ENCODE measurements at places on chromosomes 3 and 15. TPM values are rescaled to one million over a fixed set of nuclear protein-coding genes. Genes with fewer than 3 reads are reported as not detected.
A peak's percentile ranks its signal among the peaks of the same experiment; 100 is the strongest.

DNA sequence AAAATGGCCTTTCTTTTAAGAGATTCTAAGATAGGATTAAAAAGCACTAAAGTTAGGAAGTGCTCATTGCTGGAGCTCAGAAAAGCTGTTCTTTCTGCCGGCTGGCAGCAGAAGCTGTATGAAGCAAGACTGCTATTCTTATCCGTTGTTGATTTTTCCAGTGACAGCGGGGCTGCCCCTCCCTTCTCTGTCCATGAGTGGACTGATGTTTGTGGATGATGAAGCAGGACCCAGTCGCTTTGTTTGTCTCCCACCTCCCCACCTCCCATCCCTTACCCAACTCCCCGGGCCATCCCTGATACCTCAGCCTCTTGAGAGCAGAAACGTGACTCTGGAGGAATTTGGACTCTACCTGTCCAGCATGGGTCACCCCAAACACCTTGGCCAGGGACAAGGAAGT is 10.3 kb upstream of the MUSTN1 start:
- peak; percentile 72 for DNase-seq

The CIB2 gene
- total RNA-seq, result 69.8 TPM

The CCRL2 gene
- 3.1 TPM for total RNA-seq

- no peak for DNase-seq
Observed at GRCh38 chr3:123769356-123769743, 114.8 kb downstream of the MYLK start.

GRCh38 chr3:126865736-126866135 is 117.2 kb upstream of the PLXNA1 start:
- DNase-seq, result no peak

DNA sequence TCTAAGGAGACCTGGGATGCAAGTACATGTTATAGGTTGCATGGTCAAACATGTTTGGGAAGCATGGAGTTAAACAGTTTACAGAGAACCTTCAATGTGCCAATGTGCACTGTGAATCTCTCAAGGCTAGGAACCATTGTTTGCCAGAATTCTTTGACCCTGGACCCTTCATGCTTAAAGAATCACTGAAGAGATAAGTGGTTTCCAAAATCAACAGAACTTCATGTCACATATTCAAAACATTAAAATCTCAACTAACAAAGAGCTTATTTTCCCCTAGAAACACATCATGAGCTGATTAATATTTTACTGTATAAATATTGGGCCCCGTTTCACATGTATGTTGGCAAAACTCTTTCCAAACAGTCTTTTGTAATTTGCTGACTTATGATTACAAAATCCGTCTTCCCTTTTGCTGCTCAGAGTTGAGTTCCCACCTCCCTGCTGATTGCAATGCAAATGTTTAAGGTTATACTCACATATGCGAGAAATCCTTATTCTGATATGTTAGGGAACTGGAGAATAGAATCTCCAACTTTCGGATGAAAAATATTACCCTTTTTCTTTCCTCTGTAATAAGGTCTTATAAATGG is 380.2 kb downstream of the DIPK2A start:
- no peak for DNase-seq

- DNase-seq, result no peak
Observed at GRCh38 chr15:89769366-89769765, 6.8 kb upstream of the MESP2 start.

GRCh38 chr15:57697588-57697987 is 8.9 kb upstream of the POLR2M start:
- DNase-seq, result no peak

DNA sequence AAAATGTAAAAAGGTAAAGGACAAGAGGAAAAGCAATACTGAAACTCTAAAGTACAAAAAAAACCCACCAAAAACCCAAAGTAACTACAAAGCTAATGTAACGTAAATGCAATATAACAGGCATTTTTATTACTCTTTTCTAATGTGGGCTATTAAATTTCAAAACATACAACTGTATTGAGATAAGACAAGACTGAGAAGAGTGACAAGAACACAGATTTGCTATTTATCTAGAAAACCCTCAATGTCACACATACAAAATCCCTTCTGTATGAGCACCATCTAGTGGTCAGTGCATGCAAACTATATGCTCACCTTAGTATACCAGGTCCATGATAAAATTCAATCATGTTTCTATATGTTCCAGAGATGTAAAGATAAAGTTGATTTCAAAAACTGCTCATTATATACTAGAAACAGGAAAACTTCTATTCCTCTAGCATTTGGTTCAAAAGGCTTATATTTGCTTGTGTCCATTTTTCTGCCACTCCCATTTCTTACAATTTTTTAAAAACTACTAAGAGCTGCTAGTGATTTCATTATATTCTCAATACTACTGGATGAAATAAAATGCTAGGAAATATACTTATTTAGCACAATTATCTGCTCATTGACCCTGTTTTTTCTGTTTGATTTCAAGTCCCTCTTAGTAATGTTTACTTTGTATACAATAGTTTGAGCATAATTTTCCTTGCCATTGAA is 111.4 kb downstream of the DLG1 start:
- DNase-seq, result no peak

The ACSBG1 gene
- 0.35 TPM for total RNA-seq

DNA sequence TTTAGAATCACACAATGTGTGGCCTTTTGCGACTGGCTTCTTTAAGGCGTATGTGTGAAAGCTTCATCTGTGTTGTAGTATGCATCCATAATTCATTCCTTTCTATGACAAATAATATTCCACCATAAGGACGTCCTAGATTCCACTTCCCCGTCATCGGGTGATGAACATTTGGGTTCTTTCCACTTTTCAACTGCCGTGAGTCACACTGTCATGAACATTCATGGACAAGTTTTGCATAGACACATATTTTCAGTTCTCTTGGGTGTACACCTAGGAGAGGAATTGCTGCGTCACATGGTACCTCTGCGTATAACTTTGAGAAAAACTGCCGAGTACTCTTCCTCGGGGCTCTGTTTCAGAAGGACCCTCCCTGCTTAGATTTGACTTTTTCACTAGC is 97.3 kb downstream of the TOP2B start:
- DNase-seq, result no peak

DNA sequence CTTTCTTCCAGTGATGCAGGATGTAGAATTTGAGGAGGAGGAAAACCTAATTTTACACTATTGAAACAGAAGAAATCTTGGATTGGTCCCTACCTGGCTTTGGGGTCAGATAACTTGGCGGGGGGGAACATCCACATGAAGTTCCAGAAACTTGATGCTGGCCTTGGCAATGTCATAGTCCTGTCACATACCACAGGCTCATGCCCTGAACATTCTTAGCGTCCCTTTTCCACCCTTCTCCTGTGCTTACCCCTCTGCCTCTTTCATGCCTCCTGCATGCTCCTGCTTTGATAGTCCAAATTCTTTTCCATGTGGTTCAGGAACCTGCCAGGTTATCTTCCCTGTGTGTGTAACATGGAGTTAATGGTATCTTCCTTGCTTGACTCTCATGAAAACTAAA is 110.6 kb downstream of the UNC13C start:
- DNase-seq, result no peak

DNA sequence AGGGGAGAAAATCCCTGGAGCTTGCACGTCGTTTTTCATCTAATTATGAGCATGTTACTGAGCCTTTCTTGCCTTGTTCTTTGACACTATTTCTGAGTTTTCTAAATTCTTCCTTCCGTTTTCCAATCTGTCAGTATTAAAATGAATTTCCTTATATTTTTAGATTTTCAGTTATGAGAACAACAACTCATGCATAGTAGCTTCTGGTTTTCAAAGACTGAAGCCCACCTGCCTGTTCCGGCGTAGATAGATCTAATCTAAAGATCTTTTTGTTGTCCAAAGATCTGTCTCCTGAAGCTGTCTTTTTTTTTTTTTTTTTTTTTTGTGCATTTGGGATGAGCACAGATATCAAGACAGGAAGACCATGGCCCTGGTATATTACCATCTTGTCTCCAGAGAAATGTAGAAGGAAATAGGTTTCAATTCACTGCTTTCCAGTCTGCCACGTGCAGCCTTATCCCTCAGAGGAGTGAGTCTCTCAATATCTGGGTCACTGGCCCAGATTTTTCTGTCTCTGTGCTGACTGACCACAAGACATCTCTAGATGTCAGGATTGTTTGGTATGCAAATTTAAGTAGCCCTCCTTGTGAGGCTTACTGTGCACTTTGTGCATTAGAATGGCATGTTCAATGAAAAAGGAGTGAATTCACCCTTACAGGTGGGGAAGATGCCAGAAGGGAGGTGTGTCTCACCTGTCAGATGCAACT is 222.3 kb upstream of the TMC3 start:
- DNase-seq, result no peak

- DNase-seq, result no peak
Observed at GRCh38 chr15:91473894-91474545, 374.0 kb downstream of the SV2B start.

GRCh38 chr3:2544718-2545117 is 446.1 kb downstream of the CNTN4 start:
- DNase-seq, result no peak

GRCh38 chr3:183142199-183142598 is 20.3 kb downstream of the LAMP3 start:
- no peak for DNase-seq

The FEZF2 gene
- total RNA-seq, result not detected

DNA sequence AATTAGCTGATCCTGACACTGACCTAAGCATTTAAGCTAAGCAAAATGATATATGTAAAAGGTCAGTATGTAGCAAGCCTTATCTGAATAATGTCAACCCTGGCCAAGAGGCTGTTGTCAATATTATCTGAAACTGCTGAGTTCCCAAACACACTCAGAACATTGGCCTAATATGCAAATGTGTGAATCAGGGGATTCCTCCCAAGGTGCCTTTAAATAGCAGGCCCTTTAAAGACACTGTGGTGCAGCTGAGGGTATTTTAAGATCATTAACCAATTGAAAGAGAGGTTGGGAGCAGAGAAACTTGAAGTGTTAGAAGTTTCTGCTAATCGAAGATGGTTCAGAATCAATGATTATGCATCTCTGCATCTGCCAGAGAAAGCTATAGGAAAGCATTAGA is 207.0 kb downstream of the NTRK3 start:
- no peak for DNase-seq

The LRTM1 gene
- total RNA-seq, result not detected
